DMS79 (cell line): ENCODE measurements at places on chromosomes 1 and 21.
A peak's percentile ranks its signal among the peaks of the same experiment; 100 is the strongest.

DNA sequence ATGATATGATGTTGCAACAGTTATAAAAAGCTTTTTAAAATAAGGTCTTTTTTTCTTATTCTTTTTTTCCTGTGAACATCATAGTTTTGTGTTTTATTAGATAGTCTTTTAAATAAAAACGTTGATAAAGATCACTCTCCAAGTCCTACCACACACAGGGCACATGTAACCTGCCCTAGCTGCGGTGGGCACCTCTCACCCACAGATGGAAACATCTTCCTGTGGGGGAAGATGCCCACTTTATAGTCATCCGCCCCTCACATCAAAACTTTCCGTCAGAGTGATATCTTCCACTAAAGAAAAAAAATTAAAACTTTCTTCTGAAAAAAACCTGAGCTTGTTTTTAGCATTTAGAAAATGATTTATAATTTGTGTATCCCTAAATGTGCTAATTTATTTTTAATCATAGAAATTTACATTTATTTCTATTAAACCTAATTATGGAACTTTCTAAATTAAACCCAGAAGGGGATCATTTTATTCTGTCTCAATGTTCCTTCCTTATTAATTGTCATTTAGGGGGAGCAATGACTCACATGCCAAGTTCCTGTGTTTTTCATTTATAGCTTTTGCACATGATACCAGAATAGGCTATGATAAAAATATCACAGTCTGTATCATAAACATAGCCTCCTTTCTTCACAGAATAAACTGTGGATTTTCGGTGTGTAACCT lies 24.7 kb downstream of the TNFRSF9 start:
- DNase-seq = no peak

- DNase-seq = peak; percentile 7
Observed at GRCh38 chr1:24929398-24930259, 447 bp downstream of the RUNX3 start.

- no peak for DNase-seq
Observed at GRCh38 chr21:45892916-45893739, 88.4 kb upstream of the COL6A1 start.

GRCh38 chr1:39895731-39896480 lies 5.8 kb downstream of the MYCL start:
- no peak for DNase-seq

DNA sequence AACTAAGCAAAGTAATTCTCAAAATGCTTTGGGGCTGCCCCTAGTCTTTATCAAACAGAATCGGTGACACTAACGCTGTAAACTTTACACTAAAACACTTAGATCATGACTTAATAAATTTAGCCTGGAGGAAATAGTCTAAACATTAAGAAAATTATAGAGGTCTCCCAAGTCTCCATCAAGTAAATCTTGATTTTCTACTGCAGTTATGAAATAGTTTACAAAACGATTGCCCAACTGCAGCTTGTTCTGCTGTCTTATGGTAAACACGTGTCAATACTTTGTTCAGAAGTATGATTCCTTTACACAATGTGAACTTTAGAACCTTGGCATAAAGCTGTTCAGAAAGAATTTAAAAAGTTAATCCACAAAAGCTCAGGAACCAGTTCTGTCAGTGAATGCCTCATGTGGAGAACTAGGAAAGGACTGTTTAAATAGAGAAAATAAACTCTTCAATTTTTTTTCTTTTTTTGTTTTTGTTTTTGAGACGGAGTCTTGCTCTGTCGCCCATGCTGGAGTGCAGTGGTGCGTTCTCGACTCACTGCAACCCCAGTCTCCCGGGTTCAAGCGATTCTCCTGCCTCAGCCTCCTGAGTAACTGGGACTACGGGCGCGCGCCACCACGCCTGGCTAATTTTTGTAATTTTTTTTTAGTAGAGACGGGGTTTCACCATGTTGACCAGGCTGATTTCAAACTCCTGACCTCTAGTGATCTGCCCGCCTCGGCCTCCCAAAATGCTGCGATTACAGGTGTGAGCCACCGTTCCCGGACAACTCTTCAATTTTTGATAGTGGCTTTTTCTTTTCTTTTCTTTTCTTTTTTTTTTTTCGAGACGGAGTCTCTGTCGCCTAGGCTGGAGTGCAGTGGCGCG lies 1.6 kb downstream of the DDI2 start:
- no peak for DNase-seq

GRCh38 chr1:68230484-68230802 lies 1.9 kb downstream of the WLS start:
- no peak for DNase-seq

GRCh38 chr1:67955591-67955990 lies 94.8 kb downstream of the DIRAS3 start:
- no peak for DNase-seq

- DNase-seq = no peak
Observed at GRCh38 chr1:54475357-54475881, 69.2 kb upstream of the SSBP3 start.

DNA sequence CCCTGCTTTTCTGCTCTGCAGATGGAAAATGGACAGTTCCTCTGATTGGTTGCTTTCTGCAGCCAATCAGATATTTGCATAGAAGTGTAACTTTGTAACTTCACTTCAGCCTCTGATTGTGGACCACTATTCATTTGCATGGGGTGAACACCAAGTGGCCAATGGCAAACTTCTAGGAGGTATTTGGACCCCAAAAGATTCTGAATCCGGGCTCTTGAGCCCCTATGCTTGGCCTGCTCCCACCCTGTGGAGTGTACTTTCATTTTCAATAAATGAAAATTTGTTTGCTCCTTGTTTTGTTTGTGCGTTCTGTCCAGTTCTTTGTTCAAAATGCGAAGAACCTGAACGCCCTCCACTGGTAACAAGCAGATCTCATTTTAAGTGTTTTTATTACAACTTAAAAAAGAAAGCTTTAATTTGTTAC lies 6.4 kb upstream of the GSTM4 start:
- no peak for DNase-seq

GRCh38 chr1:6500544-6501278 lies 9.2 kb upstream of the PLEKHG5 start:
- no peak for DNase-seq

DNA sequence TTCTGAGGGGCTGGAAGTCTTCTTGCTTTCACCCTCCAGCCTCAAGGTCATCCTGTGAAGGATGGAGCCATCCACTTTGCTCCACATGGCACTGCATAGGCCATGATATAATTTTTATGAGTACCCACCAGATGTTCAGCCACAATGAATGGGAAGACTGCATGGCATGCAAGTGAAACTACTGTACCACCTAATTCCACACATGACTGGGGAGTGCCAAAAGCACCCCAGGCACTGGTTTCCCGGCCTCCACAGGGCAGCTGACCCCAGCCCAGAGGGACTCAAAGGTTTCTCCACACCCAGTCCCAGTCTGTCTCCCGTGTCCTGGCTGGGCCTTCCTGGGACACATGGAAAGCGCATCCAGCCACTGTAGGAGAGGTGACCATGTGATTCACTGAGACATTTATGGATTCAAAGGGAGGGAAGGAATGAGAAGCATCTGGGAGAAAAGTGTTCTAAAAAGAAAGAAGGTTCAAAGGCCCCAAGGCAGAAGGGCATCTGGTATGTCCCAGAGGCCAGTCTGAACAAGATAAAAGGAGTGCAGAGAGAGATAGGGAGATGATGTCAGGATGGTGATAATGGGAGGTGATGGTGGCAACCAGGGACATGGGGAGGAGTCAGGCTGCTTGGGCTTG lies 12.1 kb downstream of the RHOU start:
- no peak for DNase-seq

DNA sequence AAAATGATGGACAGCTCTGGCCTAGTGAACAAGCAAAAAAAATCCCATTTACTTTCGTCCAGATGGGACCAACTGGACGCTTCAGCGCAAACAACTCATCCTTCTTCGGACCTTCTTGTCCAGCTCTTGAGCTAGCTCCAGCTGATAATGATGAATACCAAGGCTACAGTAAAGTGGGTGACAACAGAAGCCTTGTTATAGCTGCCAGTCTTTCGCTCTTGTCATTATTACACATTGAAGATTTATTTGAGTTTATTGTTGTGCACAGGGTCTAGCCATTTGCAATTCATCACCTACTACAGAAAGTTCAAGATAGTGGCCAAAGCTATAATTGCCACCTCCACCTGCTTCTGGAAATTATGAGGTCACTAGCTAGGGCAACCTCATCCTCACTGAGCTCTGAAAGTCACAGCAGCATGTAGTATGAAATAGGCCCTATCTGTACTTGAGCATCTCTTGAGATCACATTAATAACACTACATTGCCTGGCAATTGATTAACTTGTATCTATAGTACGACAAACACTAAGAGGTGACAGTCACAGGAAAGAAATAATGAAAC lies 76.9 kb downstream of the GPATCH2 start:
- DNase-seq = no peak

DNA sequence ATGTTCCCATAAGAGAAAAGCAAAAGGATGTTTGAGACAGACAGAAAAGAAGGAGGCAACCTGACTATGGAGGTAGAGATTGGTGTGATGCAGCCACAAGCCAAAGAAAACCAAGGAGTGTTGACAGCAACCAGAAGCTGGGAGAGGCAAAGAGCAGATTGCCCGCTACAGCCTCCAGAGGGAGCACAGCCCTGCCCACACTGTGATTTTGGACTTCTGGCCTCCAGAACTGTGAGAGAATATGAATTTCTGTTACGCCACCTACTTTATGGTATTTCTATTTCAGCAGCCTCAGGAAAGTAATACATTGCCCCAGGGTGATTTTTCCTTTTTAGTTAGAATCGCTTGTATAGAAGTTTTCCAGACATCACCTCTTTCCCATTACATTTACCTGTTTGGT lies 28.4 kb downstream of the SLAMF6 start:
- DNase-seq = no peak

GRCh38 chr21:25578056-25578961 lies 29.0 kb downstream of the MRPL39 start:
- DNase-seq = no peak

GRCh38 chr1:157367870-157368269 lies 184.4 kb downstream of the FCRL5 start:
- no peak for DNase-seq

GRCh38 chr21:19566975-19567374 lies 1163.4 kb upstream of the TMPRSS15 start:
- DNase-seq = no peak

- DNase-seq = no peak
Observed at GRCh38 chr1:172003766-172004530, 162.7 kb downstream of the DNM3 start.

- no peak for DNase-seq
Observed at GRCh38 chr1:180937624-180938225, 25.0 kb downstream of the KIAA1614 start.
